Stimulated activated CD8-positive, alpha-beta memory T cell treated with anti-CD3 and anti-CD28 coated beads, Interleukin-15, amount 100 ng/mL, for 24 hours (primary cell): ENCODE measurements at places on chromosomes 4 and X.

- no peak for DNase-seq
Observed at GRCh38 chr4:139826426-139826825, 160.8 kb downstream of the MGST2 start.

- no peak for DNase-seq
Observed at GRCh38 chrX:151977009-151977408, 2.5 kb upstream of the GABRE start.

GRCh38 chr4:15779809-15780208, 1.7 kb downstream of the CD38 start:
- no peak for DNase-seq

GRCh38 chrX:135396109-135396508, 25.6 kb upstream of the SMIM10L2A start:
- no peak for DNase-seq

DNA sequence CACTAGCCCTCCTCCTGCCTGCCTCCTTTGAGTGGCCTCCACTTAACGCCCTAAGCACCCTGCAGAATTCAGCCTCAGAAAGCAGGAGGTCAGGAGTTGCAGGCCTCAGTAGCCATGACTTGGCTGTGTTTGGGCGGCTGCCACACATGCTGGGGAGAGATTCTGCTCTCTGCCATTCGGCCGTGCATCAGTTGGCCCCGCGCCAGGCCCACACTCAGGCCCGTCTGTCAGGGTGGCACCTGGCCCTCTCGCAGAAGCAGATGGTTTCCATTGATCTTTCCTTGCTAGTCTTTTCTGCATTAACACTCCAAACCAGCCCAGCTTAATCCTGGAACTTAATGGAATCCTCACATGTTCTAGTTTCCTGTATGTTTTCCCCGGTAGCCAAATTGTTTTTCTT, 30.7 kb upstream of the ATP6AP2 start:
- no peak for DNase-seq

GRCh38 chr4:25001509-25001908, 29.2 kb downstream of the LGI2 start:
- no peak for DNase-seq

GRCh38 chr4:140212646-140213045, 58.7 kb upstream of the MAML3 start:
- no peak for DNase-seq

GRCh38 chr4:184282895-184283654, 65.4 kb upstream of the ENPP6 start:
- DNase-seq: no peak

GRCh38 chrX:7828594-7828993, 14.4 kb upstream of the VCX start:
- no peak for DNase-seq

DNA sequence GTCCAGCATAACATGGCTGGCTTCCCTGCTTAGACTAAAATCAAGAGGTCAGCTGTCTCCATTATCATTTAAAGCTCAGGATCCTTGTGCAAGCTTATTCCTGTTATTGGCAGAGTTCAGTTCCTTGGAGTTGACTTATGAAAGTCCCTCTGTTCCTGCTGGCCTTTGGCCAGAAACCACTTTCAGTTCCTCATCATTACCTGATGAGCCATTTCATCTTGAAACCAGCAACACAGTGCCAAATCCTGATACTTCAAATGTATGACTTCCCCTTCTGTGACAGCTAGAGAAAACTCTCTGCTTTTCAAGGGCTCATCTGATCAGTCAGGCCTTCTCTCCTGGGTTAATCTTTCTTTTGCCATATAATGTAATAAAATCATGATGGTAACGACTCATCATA, 110.6 kb upstream of the FSTL5 start:
- DNase-seq: no peak

DNA sequence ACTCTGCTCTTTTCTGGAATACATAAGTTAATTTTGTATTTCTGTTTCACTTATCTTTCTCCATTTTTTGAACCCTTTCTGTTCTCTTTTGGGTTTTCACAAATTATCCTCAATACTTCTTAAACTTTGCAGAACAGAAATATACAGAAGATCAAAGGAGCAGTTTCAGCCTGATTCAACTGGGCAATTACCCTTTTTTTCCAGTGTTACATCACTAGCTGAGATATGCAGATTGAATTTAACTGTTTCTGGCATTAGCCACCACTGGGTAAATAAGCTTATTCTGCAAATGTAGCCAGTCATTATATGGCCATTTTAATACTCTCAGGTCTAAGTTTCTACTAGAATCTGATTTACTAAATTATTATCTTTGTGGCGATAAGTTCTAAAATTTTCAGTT, 66.9 kb upstream of the GRID2 start:
- DNase-seq: no peak

- no peak for DNase-seq
Observed at GRCh38 chr4:85741381-85741780, 266.4 kb downstream of the ARHGAP24 start.

- DNase-seq: no peak
Observed at GRCh38 chr4:169397762-169398161, 127.0 kb upstream of the SH3RF1 start.

GRCh38 chr4:93791570-93792195, 36.9 kb upstream of the ATOH1 start:
- no peak for DNase-seq

DNA sequence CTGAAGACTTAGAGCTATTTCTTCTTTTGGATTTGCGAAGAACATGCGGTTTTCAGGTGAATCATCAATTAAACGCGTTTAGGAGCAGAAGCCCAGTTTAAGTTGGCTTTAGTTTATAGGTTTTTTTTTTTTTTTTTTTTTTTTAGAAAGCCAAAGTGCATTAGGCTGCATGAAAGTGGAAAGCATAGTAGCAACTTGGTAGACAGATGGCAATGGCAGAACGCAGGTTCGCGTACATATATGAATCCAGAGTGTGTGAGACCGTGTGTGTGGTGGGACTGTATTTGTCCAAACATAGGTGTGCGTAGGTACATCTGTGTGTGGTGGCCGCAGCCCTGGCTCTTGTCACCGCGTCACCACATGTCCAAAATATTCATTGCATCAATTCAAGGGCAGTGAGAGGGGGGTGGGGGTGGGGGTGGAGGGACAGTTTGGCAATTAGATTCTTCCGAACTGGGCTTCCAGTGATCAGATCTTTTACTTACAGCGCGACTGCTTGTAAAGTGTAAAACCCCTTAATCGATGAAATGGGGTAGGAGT, 901 bp downstream of the JADE1 start:
- no peak for DNase-seq

DNA sequence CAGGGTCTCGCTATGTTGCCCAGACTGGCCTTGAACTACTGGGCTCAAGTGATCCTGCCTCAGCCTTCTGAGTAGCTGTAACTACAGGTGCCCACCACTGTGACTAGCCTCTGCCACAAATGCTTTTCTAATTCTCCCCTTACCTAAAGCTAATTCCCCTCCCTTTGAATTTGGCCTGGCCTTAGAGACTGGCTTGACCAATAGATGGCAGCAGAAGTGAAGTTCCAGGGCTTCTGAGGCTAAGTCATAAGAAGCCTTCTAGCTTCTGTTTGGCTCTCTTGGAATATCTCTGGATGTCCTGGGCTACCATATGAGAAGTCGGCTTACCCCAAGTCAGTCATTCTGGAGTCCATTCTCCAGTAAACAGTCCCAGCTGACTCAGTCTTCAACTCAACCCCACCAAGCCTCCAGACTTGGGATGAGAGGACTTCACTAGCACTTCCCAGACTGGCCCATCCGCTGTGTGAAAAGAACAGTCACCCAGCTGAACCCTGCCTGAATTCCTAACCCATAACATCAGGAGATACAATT, 61.0 kb downstream of the HPRT1 start:
- no peak for DNase-seq

GRCh38 chrX:83511208-83511607, 3.1 kb downstream of the POU3F4 start:
- DNase-seq: no peak

DNA sequence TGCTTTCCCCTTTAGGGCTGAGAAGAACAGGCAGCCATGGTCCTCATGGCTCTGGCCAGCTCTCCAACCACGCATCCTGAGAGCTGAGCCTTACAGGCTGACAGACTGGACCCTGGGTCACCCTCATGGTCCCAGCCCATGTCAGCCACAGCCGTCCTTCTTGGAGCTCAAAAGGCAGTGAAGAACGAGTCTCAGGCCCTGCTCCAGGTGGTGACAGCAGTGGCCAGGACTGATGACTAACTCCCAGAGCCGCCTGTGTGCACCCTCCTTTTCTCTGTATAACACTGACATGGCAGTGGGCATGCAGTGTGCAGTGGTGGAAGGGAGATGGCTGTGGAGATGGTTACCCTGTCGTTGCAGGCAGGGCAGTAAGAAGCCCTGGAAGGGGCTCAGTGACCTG, 10.3 kb upstream of the DUSP9 start:
- DNase-seq: no peak

DNA sequence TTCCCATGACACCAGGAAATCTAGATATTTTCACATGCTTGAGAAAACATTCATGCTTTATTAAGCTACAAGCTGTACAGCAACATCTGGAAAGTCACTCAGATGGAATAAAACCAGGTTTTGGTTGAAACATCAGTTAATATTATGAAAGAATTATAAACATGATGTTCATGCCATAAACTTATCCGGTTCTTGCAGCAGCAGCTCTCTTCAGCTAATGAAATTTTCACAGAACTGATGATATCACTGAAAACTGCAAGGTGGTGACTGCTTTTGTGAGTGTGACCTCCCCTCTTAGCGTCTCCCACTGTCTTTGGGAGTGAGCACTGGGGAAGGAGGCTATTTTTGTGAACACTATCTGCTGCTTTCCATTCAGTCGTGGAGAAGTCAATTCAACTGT, 56.9 kb downstream of the ARHGAP10 start:
- no peak for DNase-seq

DNA sequence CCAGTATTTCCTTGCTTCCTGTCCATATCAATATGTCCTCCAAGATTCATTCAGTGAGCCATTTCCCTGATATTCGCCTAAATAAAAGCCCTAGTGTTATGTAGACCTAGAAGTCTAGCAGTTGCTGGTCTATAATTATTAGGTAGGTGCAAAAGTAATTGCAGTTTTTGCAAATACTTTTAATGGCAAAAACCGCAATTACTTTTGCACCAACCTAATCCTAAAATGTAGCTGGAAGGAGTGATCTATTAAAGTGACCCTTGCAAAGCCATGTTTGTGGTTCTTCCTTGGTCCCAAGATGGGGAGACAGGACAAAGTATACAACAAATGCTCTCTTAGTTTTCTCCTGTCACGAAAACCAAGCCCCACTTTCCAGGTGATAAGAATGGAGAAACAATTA, 193.0 kb downstream of the IDS start:
- no peak for DNase-seq

- DNase-seq: no peak
Observed at GRCh38 chr4:126213996-126214395, 899.2 kb downstream of the FAT4 start.

DNA sequence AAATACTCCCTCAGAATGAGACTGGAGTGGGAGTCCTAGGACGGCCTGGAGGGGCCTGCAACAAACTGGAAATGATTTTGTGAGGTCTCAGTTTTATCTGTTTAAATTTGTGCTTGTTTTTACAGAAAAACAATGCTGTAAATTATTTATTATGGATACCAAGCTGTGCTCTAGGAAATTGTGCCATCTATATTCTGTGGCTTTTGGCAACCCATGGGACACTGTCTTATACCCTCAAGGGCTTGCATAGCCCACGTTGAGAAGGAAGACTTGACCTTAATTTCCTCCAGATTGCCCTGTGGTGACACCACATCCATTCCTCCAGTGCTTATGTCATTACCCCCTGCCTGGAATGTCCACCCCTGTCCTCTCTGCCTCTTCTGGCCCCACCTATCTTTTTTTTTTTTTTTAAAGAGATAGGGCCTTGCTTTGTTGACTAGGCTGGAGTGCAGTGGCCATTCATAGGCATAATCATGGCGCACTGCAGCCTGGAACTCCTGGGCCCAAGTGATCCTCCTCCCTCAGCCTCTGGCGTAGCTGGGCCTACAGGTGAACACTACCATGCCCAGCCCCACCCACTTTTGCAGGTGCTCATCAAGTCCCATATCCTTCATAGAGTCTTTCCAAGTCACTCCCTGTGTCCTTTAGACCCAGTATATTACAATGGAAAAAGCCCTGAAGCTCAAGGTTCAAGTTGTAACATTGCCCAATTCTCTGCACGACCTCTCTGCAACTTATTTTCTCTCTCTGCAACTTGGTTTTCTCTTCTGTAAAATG, 77.4 kb downstream of the HPRT1 start:
- DNase-seq: no peak

DNA sequence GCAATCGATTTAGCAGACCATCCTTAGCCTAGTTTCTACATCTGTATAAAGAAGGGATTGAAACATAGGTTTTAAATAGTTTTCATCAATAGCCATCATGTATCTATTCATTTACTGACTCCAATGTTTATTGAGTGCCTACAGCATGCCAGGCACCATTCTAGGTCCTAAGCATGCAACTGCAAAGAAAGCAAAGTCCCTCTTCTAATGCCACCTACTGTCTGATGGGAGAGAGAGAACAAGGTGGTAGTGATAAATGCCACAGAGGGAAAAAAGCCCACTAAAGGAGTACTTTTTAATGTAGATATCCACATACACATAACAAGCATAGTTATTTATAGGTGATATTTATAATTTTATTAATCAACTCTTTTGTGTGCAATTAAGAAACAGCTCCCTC, 67.6 kb upstream of the PPARGC1A start:
- DNase-seq: no peak

DNA sequence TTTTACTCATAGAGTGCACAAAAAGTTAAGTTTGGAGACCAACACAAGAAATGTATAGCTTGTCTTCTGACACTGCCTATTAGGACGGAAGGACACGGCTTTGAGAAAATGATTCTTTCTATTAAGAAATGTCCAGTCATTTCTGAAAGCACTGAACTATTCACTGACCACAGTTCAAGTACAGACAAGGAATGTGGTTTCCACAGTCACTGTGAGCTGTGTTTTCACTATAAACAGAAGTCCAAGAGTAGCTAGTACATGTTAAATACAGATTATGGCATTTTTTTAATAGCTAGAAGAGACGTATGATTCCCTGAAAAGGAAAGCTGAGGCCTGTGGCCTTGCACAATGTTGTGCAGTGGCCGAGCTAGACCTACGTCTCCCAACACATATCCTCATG, 115.1 kb upstream of the GPM6A start:
- no peak for DNase-seq

DNA sequence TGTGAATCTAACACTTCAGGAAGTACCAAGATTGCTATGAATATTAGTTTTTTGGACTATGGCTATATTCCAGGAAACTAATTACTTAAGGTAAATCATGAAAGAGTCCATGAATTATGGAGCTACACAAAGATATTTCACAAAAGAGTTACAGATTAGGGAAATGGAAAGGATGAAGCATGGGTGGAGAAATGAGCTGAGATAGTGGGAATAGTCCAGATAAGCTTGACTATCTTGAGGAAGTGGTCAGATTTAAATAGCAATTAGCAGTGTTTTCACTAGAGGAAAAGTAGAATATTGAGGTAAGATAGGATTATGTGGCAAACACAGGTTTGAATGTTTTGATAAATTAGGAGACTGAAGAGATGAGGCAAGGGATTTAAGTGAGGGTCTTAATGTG, 42.1 kb upstream of the C1GALT1C1 start:
- no peak for DNase-seq

DNA sequence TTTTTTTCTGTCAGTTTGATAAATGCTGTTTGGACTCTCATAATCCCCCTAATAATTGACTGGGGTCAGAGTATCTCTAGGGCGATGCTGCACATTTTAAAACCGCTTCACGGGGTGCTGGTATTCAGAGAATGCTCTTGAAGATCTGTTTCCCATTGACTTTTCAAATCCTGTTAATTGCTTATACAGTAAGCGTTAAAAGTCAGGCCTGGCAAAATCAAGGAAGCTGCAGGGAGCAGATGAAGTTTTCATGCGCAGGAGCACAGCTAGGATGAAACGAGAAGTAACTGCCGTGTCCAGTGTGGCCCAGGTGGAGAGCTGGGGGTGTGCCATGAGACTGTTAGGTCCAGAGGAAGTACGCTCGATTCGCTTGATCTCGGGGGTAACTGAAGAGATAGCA, 312.9 kb downstream of the TRIML1 start:
- DNase-seq: no peak
